ENCODE measurements at places on chromosomes 4 and X. TPM values are rescaled to one million over a fixed set of nuclear protein-coding genes. Genes with fewer than 3 reads are reported as not detected.

Gene MAGEE2
- not detected for total RNA-seq

Gene HSFX2
- total RNA-seq: not detected

Gene YIPF7
- 0.98 TPM for total RNA-seq

DNA sequence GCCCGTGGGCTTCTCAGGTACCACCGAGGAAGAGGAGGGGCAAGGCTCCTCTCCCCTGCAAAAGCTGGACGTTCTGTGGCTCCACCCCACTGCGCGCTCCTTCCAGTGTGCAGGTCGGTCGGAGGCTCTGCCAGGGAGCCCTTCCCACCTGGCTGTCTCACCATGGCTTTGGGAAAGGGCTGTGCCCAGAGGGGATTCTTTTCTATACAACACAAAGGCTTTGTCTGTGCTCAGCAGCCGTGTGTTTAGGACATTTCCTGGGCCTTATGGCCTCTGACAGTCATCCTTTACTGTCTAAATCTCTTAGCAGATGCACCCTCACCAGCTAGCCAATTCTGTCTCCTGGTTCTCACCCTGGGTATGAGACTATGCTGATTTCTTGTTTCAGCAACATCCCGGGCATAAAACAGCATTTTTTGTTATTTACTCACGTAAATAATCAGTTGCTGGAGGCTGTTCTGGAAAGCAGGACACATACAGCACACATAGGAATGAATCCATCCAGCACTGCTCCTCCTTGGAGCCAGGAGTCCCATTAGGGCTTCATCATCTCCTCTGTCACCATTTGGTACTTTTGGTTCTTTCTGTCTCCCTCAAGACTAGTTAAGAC is 20.4 kb upstream of the ATXN3L start:
- no peak for DNase-seq

DNA sequence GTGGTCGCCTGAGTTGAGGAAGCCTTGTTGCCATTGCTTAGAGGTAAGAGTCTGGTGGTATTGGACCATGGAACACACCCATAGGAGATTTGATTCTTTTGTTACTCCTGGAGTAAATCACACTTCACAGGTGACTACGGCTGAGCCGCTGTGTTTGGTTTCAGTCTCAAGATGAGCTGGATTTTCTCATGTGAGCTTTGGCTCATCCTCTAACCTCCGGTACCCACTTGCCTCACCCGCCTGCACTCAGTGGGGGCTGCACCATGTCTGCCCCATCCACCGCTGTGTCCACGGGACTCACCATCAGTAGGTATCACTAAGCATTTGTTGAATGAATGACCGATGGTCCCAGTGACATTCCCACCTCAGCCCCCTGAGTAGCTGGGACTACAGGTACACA is 52.7 kb downstream of the HTT-AS start:
- DNase-seq: no peak

- DNase-seq: no peak
Measured at GRCh38 chrX:153319295-153320046, 2.1 kb downstream of the PNMA6F start.

- no peak for DNase-seq
Measured at GRCh38 chrX:99421796-99422195, 988.3 kb downstream of the PCDH19 start.

- DNase-seq: no peak
Measured at GRCh38 chr4:101667348-101667747, 123.2 kb upstream of the BANK1 start.

GRCh38 chr4:70531981-70532380 is 13.6 kb downstream of the AMTN start:
- no peak for DNase-seq

DNA sequence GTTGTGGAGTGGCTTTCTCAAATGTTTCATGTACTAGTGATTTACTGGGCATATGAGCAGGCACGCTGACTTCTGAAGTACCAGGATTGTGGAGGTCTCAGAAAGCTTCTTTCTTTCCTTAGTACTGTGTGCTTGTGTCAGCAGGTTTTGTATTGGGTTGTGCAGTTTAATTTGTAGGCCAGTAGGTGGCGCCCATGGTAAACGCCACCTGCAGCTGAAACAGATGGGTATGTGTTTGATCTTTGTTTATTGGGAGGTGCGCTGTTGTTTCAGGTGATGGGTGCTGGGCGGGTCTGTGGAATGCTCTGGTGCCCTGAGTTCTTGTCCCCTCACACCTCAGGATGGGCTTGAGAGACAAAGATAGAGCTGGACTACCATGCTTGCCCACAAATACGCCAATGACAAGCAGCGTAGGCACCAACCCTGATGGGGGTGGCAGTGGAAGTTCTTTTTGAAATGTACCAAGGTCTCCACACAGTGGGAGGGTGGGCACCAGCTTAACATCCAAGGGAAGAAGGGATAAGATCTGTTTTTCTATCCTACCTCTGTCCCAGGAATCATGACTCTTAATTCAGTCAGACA is 141.5 kb downstream of the RPS6KA6 start:
- no peak for DNase-seq

DNA sequence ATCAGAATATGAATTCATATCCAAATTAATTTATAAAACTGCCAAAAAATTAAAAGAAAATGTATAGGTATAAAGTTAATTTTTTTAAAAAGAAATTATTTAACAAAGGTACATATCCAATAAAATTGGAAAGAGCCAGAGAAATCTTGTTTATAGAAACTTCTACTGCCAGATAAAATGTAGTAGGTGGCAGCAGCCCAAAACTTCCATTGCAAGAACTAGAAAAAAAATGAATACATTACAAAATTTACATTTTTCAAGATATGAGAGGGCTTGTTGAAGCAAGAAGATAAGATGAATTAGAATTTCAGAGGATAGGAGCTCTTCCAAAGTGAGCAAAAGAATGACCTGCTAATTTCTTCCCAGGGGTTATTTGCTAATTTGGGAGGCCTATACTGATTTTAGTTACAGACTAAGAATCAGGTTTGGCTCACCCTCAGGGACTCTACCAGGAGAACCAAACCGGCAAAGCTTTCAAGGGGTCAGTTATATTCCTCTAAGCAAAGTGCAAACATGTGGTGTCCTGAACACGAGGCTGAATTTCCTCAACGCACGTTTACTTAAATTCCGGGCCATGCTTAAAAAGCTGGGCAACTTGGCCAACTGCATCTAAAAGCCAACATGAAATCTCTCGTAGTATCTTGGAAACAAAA is 17.5 kb downstream of the ANKRD50 start:
- no peak for DNase-seq

Measured in tibial nerve (tissue), 4 donors.